ENCODE measurements at places on chromosomes 7 and 10.

DNA sequence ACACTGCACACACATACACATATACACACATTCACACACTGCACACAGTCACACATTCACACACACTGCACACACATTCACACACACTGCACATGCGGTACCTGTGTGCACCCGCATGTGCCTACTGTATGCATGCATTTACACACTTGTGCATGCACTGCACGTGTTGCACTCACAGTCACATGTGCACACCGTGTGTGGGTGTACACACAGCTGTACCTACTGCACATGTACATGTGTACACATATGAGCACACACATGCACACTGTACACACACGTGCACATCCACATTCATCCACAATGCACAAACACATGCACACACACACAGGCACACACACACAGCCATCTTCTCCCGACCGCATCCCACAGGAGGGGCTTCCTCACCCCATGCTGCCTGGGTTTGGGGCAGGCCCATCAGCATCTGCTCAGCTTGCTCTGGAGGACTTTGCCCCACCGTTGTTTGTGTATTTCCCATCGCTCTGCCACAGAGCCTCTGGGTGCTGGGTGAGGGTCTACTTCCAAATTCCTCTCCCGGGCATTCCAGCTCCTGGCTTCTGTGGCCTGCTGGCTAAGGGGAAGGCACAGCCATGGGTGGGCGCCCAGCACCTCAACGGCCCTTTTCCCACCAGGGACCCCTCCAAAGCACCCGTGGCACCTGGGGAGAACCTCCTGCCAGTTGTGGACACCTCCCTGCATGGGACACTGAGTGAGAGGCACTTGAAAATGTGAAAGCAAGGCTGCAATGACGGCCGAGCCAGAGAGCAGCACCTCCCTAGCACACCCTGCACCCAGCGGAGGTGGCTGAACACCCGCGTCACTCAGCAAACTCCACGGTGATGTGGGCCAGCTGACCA, 324.3 kb downstream of the PTPRN2 start:
- no peak for DNase-seq

DNA sequence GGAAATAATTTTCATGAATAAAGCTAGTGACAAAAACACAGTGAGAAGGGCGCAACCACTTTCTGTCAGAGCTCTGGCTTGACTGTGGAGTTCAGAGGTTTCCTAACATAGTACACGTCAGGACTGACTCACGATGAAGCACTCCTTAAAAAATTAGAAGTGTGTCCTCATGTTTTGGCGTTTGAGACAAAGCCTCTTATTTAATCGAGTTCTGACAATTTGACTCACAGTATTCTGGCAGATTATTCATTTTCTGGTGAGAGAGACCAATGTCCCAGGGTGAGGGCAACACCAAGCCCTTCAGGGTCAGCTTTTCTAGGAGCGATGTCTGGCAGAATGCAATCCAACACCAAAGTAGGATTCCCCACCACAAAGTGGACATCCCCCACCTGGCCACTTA, 108.7 kb downstream of the DIP2C start:
- no peak for DNase-seq

GRCh38 chr7:14351167-14351566, 361.7 kb upstream of the ETV1 start:
- no peak for DNase-seq

- peak; percentile 79 for DNase-seq
These were observed 109.1 kb upstream of the TNRC18 start for GRCh38 chr7:5532536-5533335.

GRCh38 chr7:137657476-137658189, 189.1 kb downstream of the DGKI start:
- no peak for DNase-seq

DNA sequence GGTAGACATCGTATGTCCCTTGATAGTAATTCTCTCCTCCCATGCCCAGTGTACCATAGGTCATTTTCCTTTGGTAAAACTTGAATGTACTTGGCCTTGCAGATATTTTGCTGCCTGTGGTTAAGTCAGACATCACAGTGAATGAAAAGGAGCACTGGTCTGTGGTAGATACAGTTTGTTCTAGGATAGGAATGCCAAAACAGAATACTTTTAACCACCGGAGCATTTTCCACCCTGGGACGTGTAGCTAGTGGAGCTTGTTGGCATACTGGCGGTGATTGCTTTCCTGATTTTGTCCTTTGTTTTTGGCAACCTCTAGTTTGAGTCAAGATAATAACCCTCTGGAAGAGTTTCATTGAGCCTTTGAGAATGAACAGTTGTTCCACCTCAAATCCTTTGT, 92.0 kb upstream of the BMPER start:
- no peak for DNase-seq

DNA sequence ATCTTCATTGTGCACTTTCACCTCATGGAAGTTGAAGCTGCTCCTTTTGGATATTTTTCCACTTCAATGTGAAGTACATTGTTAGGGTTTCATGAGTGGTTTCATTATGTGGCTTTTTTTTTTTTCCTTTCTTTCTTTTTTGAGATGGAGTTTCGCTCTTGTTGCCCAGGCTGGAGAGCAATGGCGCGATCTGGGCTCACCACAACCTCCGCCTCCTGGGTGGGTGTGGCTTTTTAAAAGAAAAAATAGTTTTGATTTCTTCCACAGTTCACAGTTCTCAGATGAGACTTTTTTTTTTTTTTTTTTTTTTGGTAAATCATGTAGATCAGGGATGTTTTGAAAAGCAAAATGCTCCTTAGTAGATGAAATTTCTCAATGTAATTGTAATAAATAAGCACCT, 652.3 kb upstream of the ANKRD30A start:
- no peak for DNase-seq

DNA sequence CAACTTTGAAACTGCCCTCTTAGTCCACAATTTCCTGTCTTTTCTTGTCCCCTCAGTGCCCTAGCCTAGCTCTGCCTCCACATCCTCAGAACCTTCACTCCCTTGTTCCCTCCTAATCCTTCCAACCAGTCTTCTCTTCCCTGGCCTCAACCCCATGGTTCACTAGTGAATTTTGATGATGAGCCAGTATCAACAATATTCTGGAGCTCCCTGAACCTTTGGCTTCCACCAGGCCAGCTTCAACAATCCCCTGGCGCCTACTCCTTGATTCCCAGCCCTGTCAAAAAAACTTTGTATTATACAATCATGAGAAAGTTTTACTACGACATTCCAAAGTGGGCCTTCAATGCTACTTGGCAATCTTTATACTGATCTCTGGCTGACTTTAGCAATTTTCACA, 116.5 kb downstream of the LMBR1 start:
- no peak for DNase-seq

DNA sequence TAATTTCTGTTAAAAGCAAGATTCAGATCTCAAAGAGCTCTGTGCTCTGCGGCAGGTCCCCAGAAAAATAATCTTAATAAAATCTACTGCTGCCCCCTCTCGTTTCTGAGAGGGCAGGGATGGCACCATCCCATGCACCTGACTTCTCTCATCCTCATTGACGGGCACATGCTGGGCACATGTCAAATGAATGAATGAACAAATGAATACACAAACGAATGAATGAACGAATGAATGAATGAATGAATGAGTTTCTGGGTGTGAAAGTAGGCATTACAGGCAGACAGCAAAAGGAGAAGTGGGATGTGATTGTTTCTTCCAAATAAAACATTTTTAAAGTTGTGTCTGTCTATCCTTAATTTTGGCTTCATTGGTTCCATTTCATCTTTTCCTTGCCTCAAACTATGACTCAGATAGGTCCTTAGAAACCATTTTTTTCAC, 398.1 kb upstream of the PRKCQ start:
- no peak for DNase-seq

- DNase-seq: no peak
These were observed 58.3 kb downstream of the ST7 start for GRCh38 chr7:117011419-117012260.

DNA sequence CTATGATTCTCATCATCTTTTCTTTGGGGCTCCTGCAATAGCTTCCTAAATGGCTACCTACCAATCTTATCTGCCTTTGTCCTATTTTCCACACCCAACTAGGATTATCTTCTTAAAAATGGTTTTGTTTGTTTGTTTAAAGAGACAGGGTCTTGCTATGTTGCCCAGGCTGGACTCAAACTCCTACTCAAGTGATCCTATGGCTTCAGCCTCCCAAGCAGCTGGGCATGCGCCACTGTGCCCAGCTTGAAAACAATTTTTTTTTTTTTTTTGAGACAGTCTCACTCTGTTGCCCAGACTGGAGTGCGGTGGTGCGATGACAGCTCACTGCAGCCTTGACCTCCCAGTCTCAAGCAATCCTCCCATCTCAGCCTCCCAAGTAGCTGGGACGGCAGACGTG, 14.9 kb downstream of the DNMBP start:
- no peak for DNase-seq

- no peak for DNase-seq
These were observed 91.8 kb upstream of the TMEM168 start for GRCh38 chr7:112882022-112882421.

GRCh38 chr7:45256775-45257174, 99.2 kb downstream of the RAMP3 start:
- DNase-seq: no peak

- peak; percentile 92 for DNase-seq
These were observed 13.3 kb upstream of the DDIT4 start for GRCh38 chr10:72260239-72260975.

- DNase-seq: peak; percentile 62
These were observed 176.2 kb upstream of the ITGB1 start for GRCh38 chr10:33134011-33134751.

GRCh38 chr10:122471531-122472177, 10.3 kb downstream of the HTRA1 start:
- no peak for DNase-seq

- DNase-seq: no peak
These were observed 26.4 kb upstream of the IL6 start for GRCh38 chr7:22700559-22701002.

DNA sequence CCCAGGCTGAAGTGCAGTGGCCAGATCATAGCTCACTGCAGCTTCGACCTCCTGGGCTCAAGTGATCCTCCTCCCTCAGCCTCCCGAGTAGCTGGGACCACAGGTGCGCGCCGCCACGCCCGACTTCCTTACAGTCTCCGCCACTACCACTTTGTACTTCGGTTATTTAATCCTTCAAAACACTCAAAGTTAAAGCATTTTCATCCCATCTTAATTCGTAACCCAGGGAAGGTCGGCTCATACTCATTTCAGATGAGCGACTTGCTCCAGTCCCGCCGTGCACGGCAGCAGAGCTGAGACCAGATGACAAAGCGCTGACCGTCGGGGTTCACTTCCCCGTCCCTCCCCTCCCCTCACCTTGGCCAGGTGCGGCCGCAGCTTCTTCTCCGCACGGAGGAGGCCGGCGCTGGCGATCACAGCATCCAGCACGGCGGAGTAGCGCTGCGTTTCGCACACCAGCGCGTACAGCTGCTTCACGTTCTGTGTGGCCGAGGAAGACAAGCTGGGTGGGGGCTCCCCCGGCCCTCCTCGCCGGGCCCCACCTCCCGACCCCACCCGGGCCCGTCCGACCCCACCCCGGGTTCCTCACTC, 457 bp downstream of the NSUN5 start:
- DNase-seq: no peak

- no peak for DNase-seq
These were observed 30.2 kb upstream of the ABCB4 start for GRCh38 chr7:87505557-87506245.

DNA sequence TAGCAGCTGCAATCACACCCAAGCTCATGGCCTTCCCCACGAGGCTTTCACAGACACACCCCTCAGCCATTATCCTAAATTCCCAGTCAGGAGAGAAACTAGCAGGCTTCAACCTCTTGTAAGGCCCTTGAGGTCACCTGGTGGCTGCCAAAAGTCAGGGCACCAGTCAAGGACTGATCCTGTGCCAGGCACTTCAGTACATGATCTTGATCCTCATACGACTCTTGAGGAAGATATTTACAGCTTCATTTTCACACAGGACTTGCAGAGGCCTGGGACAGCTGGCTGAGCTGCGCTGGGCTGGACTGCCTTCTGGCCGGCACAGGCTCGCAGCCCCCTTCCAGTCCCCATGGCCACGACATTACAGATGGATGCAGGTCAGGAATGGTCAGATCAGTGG, 8.8 kb downstream of the PDAP1 start:
- no peak for DNase-seq

DNA sequence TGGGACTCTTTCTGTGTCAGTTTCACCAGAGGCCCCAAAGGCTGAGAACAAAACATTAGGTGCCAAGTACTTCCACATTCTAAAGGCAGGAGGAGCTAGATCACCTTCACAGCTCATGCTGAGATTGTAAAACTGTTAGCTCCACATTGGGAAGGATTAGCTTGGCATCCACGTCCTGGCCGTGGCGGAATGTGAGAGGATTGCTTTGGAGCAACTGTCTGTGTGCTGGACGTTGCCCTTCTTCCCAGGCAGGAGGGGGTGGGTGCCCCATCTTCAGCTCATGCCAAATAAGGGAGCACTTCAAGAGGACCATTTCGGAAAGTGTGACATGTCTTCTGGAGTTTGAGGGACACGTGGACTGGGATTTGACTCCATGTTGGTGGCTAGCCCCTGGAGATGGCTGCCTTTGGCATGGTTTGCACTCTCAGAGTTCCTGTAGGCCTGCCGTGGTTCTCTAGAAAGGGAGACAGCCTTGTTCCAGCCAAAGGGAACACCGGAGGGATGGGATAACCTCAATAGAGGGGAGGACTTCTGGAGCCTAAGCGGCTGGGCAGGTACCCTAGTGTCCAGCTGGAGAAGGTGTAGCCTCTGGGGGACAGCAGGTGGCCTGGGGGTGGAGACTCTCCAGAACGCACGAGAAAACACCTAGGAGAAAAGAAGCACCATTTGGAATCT, 19.9 kb upstream of the FMC1 start:
- DNase-seq: no peak

GRCh38 chr10:19347621-19348020, 299.0 kb downstream of the MALRD1 start:
- DNase-seq: no peak

DNA sequence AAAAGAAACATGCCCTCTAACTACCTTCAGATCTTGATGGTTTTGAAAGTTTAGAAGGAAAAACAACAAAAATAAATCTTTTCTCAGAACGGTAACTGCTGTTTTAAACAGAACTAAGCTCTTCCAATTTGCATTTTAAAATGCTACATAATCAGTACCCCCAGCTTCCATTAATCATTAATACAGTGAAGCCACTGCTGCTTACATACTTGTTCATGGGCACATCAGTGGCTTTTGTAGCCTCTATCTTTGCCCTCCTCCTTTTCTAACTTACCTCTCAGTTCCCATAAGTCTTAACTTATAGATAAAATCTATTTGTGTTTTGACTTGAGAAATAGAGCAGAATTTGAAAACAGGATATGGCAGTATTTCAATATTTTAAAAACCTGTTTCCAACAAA, 109.1 kb downstream of the POLL start:
- DNase-seq: no peak

Data from activated naive CD4-positive, alpha-beta T cell treated with anti-CD3 and anti-CD28 coated beads, Interleukin-2, amount 10 ng/mL, durations not matched to agents 7 days and 5 days (primary cell).